ENCODE measurements at places on chromosomes 3 and 15.

GRCh38 chr3:118476885-118477618, 557.6 kb downstream of the IGSF11 start:
- no peak for DNase-seq

GRCh38 chr3:159929171-159930141, 59.2 kb upstream of the IL12A start:
- no peak for DNase-seq

GRCh38 chr15:51924156-51925068, 47.2 kb downstream of the LEO1 start:
- no peak for DNase-seq

DNA sequence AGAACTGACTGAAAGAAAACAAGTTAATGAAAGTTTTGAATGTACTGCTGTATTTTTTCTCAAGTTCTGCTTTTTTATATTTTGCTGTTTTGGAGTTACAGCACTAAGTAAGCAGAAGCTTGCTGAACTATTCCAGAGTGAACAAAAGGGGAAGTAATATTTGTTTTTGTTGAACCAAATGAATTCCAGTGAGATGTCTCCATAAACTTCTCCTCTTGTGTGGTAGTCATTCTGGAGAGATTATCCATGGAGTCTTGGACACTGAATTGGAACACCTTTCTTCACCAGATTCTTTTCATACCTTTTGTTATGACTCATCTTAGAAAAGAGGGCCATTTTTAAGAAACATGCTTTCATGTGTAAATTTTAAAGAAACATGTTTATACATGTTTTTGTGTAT, 8.8 kb downstream of the ANKUB1 start:
- DNase-seq, result no peak

DNA sequence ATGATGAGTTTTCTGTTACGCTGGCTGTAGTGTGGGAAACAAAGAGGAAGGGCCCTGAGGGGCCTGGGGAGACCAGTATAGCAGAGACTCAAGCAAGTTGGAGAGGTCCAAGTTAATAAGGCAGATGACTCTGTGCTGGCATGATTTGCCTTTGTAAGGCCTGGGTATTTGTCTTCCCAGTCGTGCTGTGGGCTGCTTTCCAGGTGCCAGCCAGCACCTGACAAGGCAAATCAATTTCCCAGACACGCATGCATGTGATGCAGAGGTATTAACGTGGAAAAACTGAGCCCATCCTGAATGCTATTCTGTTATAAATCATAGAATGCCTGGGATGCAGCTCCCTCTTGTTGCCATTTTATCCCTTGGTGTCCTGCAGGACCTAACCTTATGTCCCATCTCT, 175.6 kb downstream of the MFSD1 start:
- peak; percentile 64 for DNase-seq

GRCh38 chr15:75554717-75555116, 24.4 kb downstream of the PTPN9 start:
- DNase-seq, result no peak

- DNase-seq, result no peak
These were observed 244.7 kb upstream of the LYSMD4 start for GRCh38 chr15:99977929-99978328.

DNA sequence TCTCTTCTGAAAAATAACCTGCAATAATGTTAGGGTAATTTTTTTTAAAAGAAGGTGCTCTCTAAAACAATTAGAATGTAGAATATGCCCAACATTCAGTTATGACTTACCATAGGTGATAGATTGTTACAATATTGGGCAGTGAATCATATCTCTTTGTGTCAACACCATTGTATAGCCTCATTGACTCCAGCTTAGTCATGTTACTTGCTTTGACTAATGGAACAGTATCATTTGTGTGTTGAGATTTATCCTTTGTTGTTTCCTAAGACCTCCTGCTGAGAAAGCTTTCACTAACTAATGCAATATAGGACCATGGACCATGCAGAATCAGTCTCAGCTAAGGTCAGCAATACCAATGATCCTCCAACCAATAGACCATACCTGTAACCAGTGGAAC, 1106.4 kb downstream of the SI start:
- no peak for DNase-seq

DNA sequence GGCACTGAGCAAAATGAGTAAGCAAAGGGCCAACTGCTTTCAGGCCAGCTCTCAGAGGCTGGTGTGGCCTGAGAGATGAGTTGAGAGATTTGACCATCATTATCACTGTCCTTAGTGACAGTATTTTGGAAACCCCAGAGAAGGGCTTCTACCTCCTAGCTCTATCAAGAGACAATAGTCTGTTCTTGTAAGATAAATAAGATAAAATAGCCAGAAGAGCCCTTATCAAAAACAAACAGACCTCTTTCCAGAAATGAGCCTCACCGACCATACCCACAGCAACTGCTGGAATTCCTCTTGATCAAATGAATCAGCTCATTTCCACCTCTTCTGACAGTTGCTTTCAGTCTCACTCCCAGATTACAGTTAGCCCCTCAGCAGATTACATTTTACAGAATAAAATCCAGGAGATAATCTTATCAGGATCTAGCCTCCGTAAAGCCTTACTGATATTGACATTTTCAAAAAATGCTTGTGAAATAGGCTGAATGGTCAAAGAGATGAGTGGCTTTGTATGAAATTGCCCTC, 4.5 kb downstream of the HDC start:
- DNase-seq, result no peak

GRCh38 chr3:120449701-120450599, 842 bp downstream of the FSTL1 start:
- DNase-seq, result peak; percentile 25

- no peak for DNase-seq
These were observed 76.3 kb upstream of the UMPS start for GRCh38 chr3:124653797-124654469.

- DNase-seq, result no peak
These were observed 6.4 kb upstream of the CSTA start for GRCh38 chr3:122318620-122319019.

DNA sequence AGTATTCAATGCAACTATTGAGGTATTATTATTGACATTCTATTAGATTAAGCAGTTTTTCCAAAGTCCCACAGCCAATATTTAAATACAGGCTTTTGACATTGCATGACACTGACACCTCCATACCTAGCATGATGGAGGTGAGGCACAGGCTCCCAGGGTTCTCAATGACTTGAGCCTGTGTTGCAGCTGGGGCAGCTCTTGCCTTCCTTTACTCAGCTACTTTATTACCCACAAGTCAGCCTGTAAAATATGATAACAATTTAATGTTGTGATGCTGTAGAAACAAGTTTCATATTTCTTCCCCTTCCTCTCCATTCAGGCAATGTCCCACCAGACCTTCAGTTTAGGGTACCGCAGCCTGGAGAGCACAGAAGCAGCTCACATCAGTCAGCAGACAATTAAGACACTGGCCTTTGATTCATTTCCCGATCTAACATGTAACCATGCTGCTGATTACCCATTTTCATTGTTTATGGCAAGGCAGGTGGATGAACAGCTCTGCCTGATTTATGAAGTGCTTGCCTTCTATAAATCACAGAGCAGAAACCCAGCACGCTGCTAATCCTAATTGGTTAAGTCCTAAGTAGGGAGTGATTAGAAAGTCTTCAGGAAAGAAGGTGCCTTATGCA, 826.1 kb downstream of the AGBL1 start:
- no peak for DNase-seq

DNA sequence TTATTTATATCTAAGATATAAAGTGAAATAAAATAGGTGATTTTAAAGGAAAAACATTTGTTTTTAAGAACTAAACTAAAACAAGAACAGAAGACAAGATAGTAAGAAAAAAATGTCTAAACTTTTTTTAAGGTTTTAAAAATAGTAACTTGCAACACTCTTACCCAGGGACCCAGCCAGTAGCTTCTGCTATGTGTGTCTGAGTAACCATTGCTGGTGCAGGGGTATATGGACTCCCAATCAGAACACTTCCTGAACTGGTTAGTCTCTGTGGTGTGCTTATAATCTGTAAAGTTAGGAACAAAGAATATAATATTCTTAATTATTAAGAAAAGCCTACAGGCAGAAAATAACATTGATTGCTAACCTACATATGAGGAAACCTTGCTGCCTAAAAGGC, 118.4 kb downstream of the ATP1B3 start:
- DNase-seq, result no peak

- no peak for DNase-seq
These were observed 64.3 kb downstream of the RYK start for GRCh38 chr3:134186391-134186790.

DNA sequence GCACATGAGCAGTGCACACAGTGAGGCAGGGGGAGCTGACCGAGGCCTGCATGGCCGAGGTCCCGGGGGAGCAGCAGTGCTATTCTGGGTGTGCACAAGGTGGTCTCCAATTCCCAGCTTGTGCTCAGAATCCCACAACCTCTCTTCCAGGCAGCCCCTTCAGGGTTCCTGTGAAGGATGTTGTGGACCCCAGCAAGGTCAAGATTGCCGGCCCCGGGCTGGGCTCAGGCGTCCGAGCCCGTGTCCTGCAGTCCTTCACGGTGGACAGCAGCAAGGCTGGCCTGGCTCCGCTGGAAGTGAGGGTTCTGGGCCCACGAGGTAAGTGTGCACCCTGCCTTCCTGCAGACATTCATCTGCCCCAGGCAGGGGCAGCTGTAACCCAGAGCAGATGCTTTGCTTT, 80.2 kb downstream of the DNASE1L3 start:
- DNase-seq, result no peak

DNA sequence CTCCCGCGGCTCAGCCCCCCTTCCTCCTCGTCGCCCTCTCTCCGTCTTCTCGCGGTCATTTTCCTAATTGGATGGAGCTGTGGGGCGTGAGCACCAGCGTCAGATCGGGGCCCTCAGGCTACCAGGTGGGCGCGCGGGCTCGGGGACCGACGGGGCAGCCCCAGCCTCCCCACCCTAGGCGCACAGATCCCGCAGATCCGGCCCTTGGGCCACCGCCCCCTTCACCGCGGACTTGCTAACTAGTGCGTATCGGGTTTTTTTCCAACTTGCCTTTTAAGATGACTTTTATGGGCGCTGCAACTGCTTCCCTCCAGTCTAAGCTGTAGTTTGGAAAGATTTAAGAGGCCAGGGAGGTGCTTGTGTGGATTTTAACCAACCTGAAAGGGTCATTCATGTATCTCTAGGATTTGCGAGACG, 1.3 kb downstream of the ZNF710 start:
- DNase-seq, result peak; percentile 40

DNA sequence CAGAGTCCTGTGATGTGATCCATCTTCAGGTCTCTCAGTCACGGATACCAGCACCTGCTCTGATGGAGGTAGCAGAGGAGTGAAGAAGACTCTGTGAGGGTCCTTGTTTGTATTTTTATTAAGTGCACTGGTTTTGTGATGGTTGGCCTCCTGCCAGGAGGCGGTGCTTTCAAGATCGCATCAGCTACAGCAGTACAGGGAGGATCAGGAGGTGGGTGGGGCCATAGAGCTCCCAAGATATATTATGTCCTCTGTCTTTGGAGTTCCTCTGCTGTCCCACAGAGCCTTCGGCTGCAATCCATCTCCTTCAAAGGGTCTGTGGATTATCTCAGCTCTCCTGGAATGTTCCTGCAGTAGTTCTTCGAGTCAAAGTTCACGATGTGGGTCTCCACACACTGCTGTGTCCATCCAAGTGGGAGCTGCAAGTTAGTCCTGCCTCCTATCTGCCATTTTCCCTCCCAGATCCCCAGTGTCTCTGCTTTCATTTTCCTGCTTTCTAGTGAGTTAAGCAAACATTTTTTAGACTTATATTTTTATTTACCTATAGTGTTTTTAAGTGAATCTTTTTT, 54.7 kb downstream of the TM2D3 start:
- DNase-seq, result no peak

DNA sequence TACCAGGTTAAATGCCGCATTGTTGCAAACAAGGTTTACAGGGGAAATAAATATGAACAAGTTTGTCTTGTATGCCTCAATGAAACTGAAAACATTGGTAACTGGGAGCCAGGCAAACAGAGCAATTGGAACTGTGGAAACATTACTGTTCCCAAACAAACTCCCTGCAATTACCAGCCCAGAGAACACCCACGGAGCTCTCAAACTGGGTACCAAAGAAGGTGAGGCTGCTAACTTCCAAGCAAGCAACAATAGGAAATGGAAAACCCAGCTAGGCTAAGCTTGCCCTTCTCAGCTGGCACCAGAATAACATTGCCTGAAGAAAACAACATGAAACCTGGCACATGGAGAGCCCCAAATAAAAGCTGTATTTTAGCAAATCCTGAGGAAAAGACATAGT, 218.9 kb upstream of the THRB start:
- no peak for DNase-seq

DNA sequence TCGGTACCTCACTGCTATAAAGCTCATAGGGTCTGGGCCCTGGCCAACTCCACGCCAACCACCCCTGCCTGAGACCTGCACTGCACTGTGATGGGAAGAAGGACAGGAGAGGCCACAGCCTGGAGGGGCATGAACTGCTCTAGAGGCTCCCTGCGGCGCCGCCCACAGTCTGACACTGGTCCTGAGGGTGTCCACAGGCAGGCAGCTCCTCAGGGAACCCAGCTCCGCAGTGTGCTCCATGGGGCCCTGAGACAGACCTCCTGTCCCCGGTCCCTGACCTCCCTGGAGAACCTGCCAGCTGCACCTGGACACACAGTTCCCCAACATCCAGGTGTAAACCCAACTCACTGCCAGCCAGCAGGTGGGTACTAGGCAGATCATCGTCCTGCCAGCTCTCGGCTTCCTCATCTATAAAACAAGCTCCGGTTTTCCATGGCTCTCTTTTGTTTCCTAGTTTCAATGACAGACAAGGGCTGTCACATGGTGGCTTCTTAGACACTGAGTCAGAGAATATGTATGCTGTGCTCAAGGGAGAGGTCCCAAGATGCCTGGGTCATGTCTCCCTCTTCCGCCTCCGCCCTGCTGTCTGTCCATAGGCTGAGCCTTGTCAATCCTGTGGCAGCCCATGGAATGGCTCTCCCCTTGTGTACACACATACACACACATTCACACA, 5.1 kb upstream of the HAPLN3 start:
- no peak for DNase-seq

DNA sequence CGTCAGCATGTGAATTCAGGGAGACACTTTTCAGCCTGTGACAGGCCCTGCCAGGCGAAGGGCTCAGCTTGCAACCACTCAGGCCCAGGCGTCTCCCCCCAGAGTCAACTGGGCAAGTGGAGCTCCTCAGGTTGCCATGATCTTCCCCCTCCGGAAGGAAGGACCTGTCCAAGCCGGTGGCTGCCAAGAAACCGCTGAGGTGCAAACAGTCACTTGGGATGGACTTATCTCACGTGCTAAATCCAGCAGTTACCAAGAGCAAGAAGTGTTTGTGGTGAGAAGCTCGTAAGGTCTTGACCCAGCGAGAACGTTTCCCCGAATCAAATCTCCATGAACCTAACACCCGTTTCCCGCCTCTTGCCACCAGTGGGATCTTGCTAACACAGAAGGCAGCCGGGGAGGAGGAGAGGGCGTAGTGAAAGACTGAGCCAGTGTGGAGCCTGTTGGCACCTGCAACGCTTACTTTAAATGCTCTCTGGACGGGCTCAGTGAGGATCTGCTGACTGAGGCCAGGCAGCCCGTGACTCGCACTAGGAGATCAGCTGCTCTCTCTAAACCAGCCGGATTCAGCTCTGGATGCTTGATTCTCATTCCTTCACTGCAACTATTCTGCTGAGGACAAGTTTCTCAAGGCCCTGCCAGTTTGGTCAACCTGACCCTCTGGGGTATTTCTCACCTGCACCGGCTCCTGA, 39.0 kb downstream of the IQSEC1 start:
- no peak for DNase-seq

- no peak for DNase-seq
These were observed 1.8 kb upstream of the ZNF385D start for GRCh38 chr3:21752749-21753347.

GRCh38 chr3:18424213-18424728, 868 bp downstream of the SATB1 start:
- peak; percentile 23 for DNase-seq

- peak; percentile 51 for DNase-seq
These were observed 15.3 kb downstream of the TNK2 start for GRCh38 chr3:195893044-195893395.

- no peak for DNase-seq
These were observed 40.4 kb downstream of the GHSR start for GRCh38 chr3:172407872-172408271.
